Gastroesophageal sphincter (tissue), 4 donors: ENCODE measurements at places on chromosomes 3 and 15. TPM values are rescaled to one million over a fixed set of nuclear protein-coding genes. Genes with fewer than 3 reads are reported as not detected.

DNA sequence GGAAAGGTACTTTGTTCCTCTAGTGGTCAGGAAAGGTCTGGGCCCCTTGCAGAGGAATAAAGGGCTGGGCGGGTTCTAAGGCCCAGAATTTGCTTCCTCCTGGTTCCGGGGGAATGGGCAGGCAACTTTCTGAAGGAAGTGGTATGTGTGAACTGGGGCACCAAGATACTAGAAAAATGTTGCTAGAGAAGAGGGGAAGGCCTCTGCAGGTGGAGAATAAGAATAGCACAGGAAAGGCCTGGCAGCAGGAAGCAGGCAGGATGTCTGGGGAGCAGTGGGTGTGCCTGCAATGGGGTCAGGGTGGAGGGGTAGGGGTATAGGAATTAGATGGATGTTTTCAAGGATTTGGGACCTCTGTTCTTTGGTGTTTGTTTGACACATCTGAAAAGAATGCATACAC lies 2.0 kb downstream of the SLC22A13 start:
- ATAC-seq: no peak

- ATAC-seq: no peak
These were observed 5.8 kb upstream of the MEX3B start for GRCh38 chr15:82051664-82052063.

The UQCC5 gene
- total RNA-seq: 47.5 TPM

The FSTL1 gene
- 558 TPM for total RNA-seq

- ATAC-seq: peak; percentile 49
These were observed 13.2 kb upstream of the SHF start for GRCh38 chr15:45200799-45201556.

DNA sequence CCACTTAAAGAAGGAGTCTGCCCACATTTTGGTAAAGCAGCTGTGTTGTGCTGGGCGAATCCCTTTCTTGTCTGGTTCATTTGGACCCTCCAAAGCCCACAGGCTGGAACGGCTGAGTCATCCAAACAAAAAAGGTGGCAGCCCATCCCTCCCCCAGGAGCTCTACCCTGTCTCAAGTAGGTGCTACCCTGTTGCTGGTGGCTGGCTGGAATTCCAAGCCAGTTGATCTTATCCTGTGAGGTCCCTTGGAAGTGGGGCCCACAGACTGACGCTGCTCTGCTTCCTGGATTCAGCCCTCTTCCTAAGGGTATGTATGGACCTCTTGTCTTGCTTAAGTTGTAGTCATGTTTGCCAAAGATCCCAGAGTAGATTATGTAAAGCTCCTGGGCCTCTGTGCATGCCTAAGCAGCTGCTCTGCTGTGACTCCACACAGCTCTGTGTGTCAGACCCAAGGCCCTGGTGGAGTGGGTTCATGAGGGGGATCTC lies 44.5 kb downstream of the CCR1 start:
- peak; percentile 10 for ATAC-seq

DNA sequence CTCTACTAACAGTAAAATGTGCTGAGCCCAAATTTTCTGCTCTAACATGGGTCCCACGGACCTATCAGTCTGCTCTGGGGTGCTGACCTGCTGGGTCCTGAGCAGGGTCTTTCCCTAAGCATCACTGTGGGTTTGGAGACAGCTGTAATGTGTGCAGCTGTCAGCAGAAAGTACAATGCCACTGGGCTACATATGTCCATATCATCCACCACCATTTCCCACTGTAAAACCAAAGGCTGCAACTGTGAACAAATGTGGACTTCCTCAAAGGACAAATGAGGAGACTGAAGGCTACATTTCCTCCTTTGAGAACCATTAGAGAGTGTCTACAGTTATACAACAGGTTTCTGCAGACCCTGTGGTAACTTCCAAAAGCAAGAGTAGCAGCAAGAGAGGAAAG lies 33.8 kb upstream of the IP6K2 start:
- no peak for ATAC-seq

GRCh38 chr3:122800706-122801237 lies 5.9 kb downstream of the SLC49A4 start:
- no peak for ATAC-seq

The DCLK3 gene
- total RNA-seq: not detected

GRCh38 chr15:66019368-66019767 lies 150.1 kb downstream of the RAB11A start:
- ATAC-seq: no peak

- peak; percentile 29 for ATAC-seq
These were observed 42.3 kb downstream of the RAB27A start for GRCh38 chr15:55247311-55247710.

GRCh38 chr15:82305621-82306048 lies 43.0 kb downstream of the SAXO2 start:
- no peak for ATAC-seq

GRCh38 chr3:128714887-128715491 lies 11.0 kb upstream of the RAB7A start:
- ATAC-seq: peak; percentile 51
